T-helper 9 cell (primary cell): ENCODE measurements at places on chromosomes 3 and 15.

GRCh38 chr3:53748512-53749271 is 97.5 kb downstream of the CHDH start:
- no peak for DNase-seq

- DNase-seq = no peak
Observed at GRCh38 chr3:44326019-44326418, 12.5 kb upstream of the TCAIM start.

GRCh38 chr3:100984308-100984707 is 8.9 kb downstream of the ABI3BP start:
- no peak for DNase-seq

- no peak for DNase-seq
Observed at GRCh38 chr3:167148136-167148535, 232.0 kb downstream of the ZBBX start.

DNA sequence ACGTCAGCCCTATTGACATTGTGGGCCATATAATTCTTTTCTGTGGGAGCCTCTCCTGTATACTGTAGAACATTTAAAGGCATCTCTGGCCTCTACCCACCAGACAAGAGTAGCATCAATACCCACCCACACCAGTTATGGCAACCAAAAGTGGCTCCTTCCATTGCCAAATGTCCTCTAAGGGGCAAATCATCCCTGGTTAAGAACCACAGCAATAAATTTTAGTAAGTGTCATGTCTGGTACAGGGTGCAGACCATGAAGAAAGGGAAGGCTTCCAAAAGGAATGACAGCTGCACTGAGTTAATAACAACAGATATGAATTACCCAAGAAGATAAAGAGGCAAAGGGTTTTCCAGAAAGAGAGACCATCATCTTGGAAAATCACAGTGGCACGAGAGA is 6.9 kb upstream of the CLDN18 start:
- DNase-seq = no peak
